ENCODE measurements at places on chromosomes 1 and 21.

GRCh38 chr1:40911105-40911504, 48.9 kb upstream of the CITED4 start:
- DNase-seq, result no peak

DNA sequence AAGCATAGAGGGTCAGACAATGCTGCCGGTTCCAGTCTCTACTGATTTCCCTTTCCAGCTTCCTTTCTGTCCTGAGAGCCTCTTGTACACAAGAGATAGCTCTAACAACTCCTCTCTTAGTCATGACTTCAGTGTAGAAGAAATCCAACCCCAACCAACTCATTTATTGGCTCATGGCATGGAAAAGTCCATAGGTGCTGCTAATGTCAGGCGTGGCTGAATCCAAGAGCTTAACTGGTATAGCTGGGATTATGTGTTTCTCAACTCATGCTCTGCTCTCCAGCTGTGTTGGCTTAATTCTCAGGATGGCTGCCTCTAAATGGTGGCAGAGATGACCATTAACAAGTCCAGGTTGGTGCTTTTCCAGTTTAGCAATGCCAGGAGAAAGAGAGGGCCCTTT, 12.4 kb upstream of the THRAP3 start:
- no peak for DNase-seq

DNA sequence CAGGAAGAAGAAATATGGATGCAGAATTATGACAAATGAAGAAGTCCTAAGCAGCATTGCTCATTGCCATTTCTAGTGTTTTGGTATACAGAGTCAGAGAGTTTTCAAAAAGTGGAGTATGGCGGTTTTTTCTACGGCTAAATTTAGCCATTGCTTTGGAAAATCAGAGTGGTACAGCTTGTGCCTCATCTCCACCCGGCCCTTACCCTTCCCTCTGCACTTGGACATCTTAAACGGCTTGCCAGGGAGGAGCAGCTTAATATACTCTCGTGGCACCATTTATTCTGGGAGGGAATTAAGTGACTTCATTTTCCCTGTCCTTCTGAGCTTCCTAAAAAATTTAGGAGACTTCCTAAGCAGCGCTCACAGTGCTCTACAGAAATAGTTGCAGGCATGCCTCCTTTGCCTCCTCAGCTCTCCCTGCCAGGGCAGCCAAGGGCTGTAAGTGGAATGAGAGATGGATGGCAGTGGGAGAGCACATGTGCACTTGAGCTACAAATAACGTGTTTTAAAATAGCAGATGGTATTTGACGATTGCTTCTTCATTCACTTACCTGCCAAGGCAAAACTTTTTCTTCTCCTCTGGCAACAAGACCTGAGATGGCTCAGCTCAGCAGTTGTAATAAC, 51.5 kb upstream of the VAMP3 start:
- DNase-seq, result no peak

GRCh38 chr21:41776778-41777177, 9.9 kb upstream of the RIPK4 start:
- no peak for DNase-seq

DNA sequence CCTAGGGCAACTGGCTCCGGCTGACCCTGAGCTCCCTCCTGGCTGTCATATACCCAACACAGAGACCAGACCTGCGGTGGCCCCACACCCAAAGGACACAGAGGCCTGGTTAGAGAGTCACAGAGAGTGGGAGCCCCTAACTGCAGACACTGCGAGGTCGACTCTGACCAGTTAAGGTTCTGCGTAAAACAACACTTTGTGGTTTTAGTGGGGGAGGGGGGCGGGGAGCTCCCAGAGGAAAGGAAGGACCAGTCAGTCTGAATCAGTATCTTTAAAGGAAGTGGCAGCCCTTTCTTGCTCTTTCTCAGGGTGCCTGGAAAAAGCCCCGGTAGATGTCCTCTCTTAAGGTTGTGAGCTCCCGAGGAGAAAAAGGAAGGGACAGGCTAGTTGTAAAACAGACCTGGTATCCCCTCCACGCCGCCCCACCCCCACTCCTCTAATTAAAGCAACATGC, 2.4 kb downstream of the SSBP3 start:
- DNase-seq, result peak; percentile 45

DNA sequence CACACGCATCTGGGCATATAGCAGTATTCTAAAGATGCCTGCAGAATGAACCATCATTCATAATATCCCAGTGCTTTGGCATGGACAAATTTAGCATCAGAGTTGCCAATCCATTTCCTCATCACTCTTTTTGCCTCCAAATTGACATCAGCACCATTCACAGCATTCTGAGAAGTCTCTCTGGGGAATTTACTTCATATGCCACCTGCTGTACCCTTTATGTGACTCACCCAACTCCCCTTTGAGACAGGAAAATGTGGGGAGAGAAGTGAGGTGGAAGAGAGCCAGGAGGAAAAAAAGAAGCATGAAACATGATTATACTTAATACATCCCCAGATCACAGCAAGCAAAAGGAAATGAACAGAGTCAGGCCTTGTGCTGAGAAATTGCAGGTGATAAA, 37.4 kb downstream of the RAB3B start:
- DNase-seq, result no peak

GRCh38 chr1:151061704-151062103, 1.5 kb downstream of the MLLT11 start:
- DNase-seq, result no peak

All from brain microvascular endothelial cell (primary cell).